A549 treated with ZK216348 at 1 μM for 4 hours (cell line): ENCODE measurements at places on chromosomes 3 and 15. TPM values are rescaled to one million over a fixed set of nuclear protein-coding genes. Genes with fewer than 3 reads are reported as not detected.

SPINT1 gene
- total RNA-seq, result 0.66 to 1.5 TPM (median 1.1 TPM) in 5 replicates

IDH2 gene
- 37.7 to 52.5 TPM (median 43.7 TPM) in 5 replicates for total RNA-seq

MEIS2 gene
- total RNA-seq, result 9.2 to 10.1 TPM (median 9.9 TPM) in 5 replicates

CCDC33 gene
- 5.7 to 8.6 TPM (median 7.2 TPM) in 5 replicates for total RNA-seq

VILL gene
- total RNA-seq, result 0.21 TPM in 1 of 5 replicates, not detected in the others

IL5RA gene
- total RNA-seq, result not detected in 5 replicates

CCDC50 gene
- total RNA-seq, result 20.3 to 31.6 TPM (median 28.2 TPM) in 5 replicates

KLHL25 gene
- 3.6 to 8.2 TPM (median 7.2 TPM) in 5 replicates for total RNA-seq

TCF12 gene
- total RNA-seq, result 32.5 to 59.6 TPM (median 43.5 TPM) in 5 replicates

POLQ gene
- total RNA-seq, result 6.3 to 7.9 TPM (median 7.2 TPM) in 5 replicates

SYNPR gene
- total RNA-seq, result not detected in 5 replicates

MYRIP gene
- not detected in 5 replicates for total RNA-seq

CD200 gene
- total RNA-seq, result not detected in 5 replicates

PLXNA1 gene
- 16.7 to 27.7 TPM (median 25.0 TPM) in 5 replicates for total RNA-seq

PAK6 gene
- total RNA-seq, result 0.09 to 0.38 TPM (median 0.29 TPM) in 5 replicates

SLC12A8 gene
- total RNA-seq, result 0.89 to 1.6 TPM (median 1.3 TPM) in 5 replicates

NT5DC2 gene
- 70.6 to 110 TPM (median 101 TPM) in 5 replicates for total RNA-seq

RABL3 gene
- 15.2 to 25.5 TPM (median 18.6 TPM) in 5 replicates for total RNA-seq

TXNRD3 gene
- 5.5 to 11.3 TPM (median 6.1 TPM) in 5 replicates for total RNA-seq

MAGEL2 gene
- total RNA-seq, result not detected in 5 replicates

GOLGA6L10 gene
- 0.37 to 0.73 TPM (median 0.52 TPM) in 5 replicates for total RNA-seq

SLC28A2 gene
- not detected in 5 replicates for total RNA-seq

RNF13 gene
- 33.2 to 60.6 TPM (median 37.2 TPM) in 5 replicates for total RNA-seq

ROBO1 gene
- 11.9 to 20.0 TPM (median 16.2 TPM) in 5 replicates for total RNA-seq

PRR20G gene
- 0.35 to 0.56 TPM (median 0.44 TPM) in 5 replicates for total RNA-seq

FOXB1 gene
- not detected in 5 replicates for total RNA-seq

SLC25A20 gene
- total RNA-seq, result 10.2 to 13.8 TPM (median 11.1 TPM) in 5 replicates

GP5 gene
- total RNA-seq, result not detected in 5 replicates

SEMA3F gene
- 8.6 to 16.4 TPM (median 14.0 TPM) in 5 replicates for total RNA-seq

MOBP gene
- 0.15 to 0.36 TPM in 2 of 5 replicates, not detected in the others for total RNA-seq

CSPG5 gene
- total RNA-seq, result 0.89 to 1.3 TPM (median 1.1 TPM) in 5 replicates

CCDC13 gene
- 0.33 to 0.60 TPM (median 0.36 TPM) in 5 replicates for total RNA-seq

CTXN2 gene
- total RNA-seq, result not detected in 5 replicates

NAALADL2 gene
- total RNA-seq, result 0.24 TPM in 1 of 5 replicates, not detected in the others

FNDC3B gene
- 23.4 to 40.4 TPM (median 31.3 TPM) in 5 replicates for total RNA-seq

ARID3B gene
- 3.2 to 4.5 TPM (median 3.8 TPM) in 5 replicates for total RNA-seq

ARHGAP31 gene
- 0.81 to 1.7 TPM (median 1.2 TPM) in 5 replicates for total RNA-seq

HGD gene
- total RNA-seq, result 15.7 to 20.7 TPM (median 20.0 TPM) in 5 replicates

SLC28A1 gene
- total RNA-seq, result 0.06 TPM in 1 of 5 replicates, not detected in the others

BFSP2 gene
- not detected in 5 replicates for total RNA-seq

DYNLT2B gene
- total RNA-seq, result 21.3 to 27.2 TPM (median 23.2 TPM) in 5 replicates

CHRM5 gene
- 0.07 TPM in 1 of 5 replicates, not detected in the others for total RNA-seq

FAM174B gene
- 4.8 to 8.2 TPM (median 7.0 TPM) in 5 replicates for total RNA-seq

CSTA gene
- 0.71 to 1.5 TPM (median 0.88 TPM) in 5 replicates for total RNA-seq

AGBL1 gene
- total RNA-seq, result not detected in 5 replicates

RARB gene
- 5.0 to 9.4 TPM (median 7.9 TPM) in 5 replicates for total RNA-seq

CLEC3B gene
- total RNA-seq, result 0.22 TPM in 1 of 5 replicates, not detected in the others

KIF15 gene
- 7.4 to 13.3 TPM (median 9.1 TPM) in 5 replicates for total RNA-seq

SLC38A3 gene
- total RNA-seq, result 0.20 TPM in 1 of 5 replicates, not detected in the others

GOLGA8T gene
- 1.1 to 2.8 TPM (median 2.0 TPM) in 5 replicates for total RNA-seq

GABRA5 gene
- 84.5 to 124 TPM (median 113 TPM) in 5 replicates for total RNA-seq

TKT gene
- total RNA-seq, result 1,392 to 2,125 TPM (median 1,974 TPM) in 5 replicates

PLA2G4B gene
- 0.51 to 3.3 TPM (median 2.2 TPM) in 5 replicates for total RNA-seq

SLC7A14 gene
- not detected in 5 replicates for total RNA-seq
